ENCODE measurements at places on chromosomes 11 and 22. TPM values are rescaled to one million over a fixed set of nuclear protein-coding genes. Genes with fewer than 3 reads are reported as not detected.

Gene RHOD
- total RNA-seq: 14.6 TPM

Gene HEPN1
- total RNA-seq: not detected

Gene SPTBN2
- 4.9 TPM for total RNA-seq

Gene DCDC1
- total RNA-seq: 0.27 TPM

Gene OR51I1
- total RNA-seq: not detected

Gene TRIM51
- total RNA-seq: not detected

Gene OR51B5
- not detected for total RNA-seq

Gene L3MBTL2
- 16.3 TPM for total RNA-seq

Gene SLC22A8
- total RNA-seq: not detected

Gene NCF4
- 19.3 TPM for total RNA-seq

Gene CREB3L1
- total RNA-seq: 0.66 TPM

Gene ASPHD2
- total RNA-seq: 1.6 TPM

Gene PLEKHA7
- 3.4 TPM for total RNA-seq

Gene VSTM5
- 1.1 TPM for total RNA-seq

Gene SOX10
- total RNA-seq: 3.8 TPM

Gene NEU3
- total RNA-seq: 3.3 TPM

Gene DBX1
- total RNA-seq: not detected

Gene SYT9
- total RNA-seq: 0.41 TPM

Gene CRYBB2
- total RNA-seq: 1.1 TPM

Gene CPT1B
- 5.0 TPM for total RNA-seq

Gene FAM83F
- total RNA-seq: 0.71 TPM

Gene GNAZ
- 27.6 TPM for total RNA-seq

Gene C11orf21
- 0.68 TPM for total RNA-seq

Gene MPZL2
- 12.8 TPM for total RNA-seq

Gene PDHX
- total RNA-seq: 32.8 TPM

Gene GAB2
- total RNA-seq: 18.3 TPM

Gene LRRC4C
- 2.8 TPM for total RNA-seq

Gene OR2D2
- total RNA-seq: not detected

Gene TMEM123
- 140 TPM for total RNA-seq

Gene CAVIN3
- 113 TPM for total RNA-seq

Gene SLC25A18
- total RNA-seq: 7.3 TPM

Gene ABCG4
- 0.55 TPM for total RNA-seq

Gene TMPRSS13
- total RNA-seq: not detected

Gene SCUBE1
- total RNA-seq: 0.33 TPM

Gene KMT5B
- 39.3 TPM for total RNA-seq

Gene CHRM1
- 0.36 TPM for total RNA-seq

Measured in sigmoid colon (tissue), 7 donors.